ENCODE measurements at places on chromosomes 6 and 20.

DNA sequence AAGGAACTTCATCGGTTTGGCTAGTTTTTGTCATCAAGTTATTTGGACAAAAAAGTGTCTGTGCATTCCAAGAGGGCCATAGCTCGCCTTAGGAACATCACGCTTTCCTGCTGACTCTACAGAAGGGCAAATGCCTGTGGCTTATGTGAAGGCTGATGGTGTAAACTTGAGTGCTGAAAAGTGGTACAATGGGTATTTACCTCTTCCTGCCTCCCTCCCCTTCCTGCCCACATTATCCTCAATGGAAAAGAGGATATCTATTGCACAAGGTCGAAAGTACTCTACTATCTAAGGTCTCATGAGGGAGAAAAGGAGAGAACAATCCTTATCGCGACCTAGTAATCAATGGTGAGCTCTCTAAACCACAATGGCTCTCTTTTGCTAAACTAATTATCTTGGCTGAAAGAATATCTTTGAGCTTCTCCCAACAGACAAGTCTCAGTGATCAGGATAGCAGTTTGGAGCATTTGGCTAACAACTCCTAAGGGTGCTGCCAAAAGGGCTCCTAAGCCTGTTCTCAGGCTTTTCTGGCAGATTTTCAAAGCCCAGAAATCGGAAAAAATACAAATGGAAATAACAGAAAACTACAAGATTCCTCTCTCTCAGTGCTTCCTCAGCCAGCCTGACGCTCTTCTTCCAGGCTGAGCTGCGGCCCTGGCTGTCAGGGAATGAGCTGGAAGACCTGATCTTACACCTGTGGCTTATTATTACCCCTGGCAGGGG, 42.6 kb upstream of the ENPP1 start:
- peak; percentile 93 for DNase-seq

- DNase-seq = no peak
Observed at GRCh38 chr6:26478985-26479278, 21.2 kb upstream of the BTN1A1 start.

DNA sequence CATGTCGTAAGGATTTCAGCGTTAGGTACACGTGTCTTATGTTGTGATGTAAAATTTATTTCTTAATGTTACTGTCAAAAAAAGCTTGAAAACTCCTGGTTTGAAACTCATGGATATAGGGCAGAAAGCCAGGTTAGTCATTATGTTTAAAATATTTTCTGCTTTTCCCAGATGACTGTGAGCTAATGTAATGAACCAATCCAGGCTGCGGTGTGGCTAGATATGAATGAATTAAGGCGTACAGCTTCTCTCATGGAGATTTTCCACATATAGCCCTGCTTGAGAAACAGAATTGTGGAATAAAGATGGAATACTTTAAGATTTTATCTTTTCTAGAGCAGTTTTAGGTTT, 80.3 kb upstream of the STMND1 start:
- no peak for DNase-seq

GRCh38 chr6:37072526-37072925, 67.1 kb downstream of the FGD2 start:
- no peak for DNase-seq

GRCh38 chr20:2195614-2196013, 94.0 kb downstream of the STK35 start:
- no peak for DNase-seq

DNA sequence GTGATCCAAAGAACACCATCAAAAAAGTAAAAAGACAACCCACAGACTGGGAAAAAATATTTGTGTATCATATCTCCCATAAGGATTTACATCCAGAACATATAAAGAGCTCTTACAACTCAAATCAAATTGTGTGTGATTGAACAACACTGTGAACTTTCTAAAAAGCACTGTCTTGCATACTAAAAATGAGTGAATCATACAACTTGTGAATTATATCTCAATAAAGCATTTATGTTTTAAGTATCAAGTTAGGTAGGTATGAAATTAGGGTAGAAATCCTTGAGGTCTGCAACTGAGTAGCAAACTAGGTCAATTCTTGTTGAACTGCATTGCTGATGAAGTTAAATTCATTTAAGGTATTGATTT, 14.1 kb downstream of the SAMHD1 start:
- no peak for DNase-seq

Measured in foreskin fibroblast (primary cell).